Activated CD8-positive, alpha-beta T cell treated with anti-CD3 and anti-CD28 coated beads, Interleukin-2, amount 10 ng/mL, durations not matched to agents 7 days and 5 days (primary cell): ENCODE measurements at places on chromosomes 12 and 14.
A peak's percentile ranks its signal among the peaks of the same experiment; 100 is the strongest.

DNA sequence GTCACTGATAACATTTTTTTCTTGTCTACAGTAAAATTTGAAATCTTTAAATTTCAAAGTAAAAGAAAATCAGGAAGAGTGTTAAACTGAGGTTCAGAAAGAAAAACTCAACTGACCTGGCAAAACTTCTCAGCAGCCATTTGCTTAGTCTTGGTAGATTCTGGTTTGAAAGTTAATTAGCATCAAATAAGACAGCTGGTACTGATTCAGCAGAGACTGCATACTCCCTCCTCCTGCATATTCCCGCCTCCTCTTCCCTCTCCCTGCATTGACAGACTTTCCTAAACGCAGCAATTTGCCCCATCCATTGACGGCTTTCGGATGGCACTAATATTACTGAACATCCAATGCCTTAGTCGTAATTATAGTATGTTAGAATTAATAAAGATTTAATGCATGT lies 520.8 kb downstream of the FLRT2 start:
- no peaks in the 10 kb centered on the region for H3K27me3 ChIP-seq
- H3K36me3 ChIP-seq: no peaks in the 10 kb centered on the region
- H3K27ac ChIP-seq: no peak overlapping the region
- no peaks in the 10 kb centered on the region for H3K4me1 ChIP-seq

DNA sequence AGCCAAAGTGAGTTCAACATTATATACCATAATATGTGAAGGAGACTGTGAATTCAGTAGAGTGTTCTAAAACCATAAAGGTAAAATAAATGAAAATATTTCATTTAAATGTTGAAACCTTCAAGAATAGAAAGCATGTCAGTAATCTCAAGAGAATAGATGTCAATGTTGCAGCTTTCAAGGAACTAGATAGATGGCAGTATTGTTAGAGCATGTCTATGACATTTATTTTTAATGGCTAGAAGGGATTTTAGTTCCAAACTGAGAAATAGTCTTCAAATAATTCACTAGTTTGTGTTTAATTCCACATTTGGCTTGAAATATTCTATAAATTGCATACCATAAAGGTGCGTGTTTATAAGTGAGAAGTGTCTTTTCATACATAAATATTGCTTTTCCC lies 326.5 kb downstream of the FLRT2 start:
- peaks cover 2% of the 10 kb centered on the region for H3K27me3 ChIP-seq
- no peak overlapping the region for H3K27ac ChIP-seq
- no peak for DNase-seq
- H3K36me3 ChIP-seq: no peaks in the 10 kb centered on the region
- H3K4me1 ChIP-seq: no peaks in the 10 kb centered on the region

- peaks cover 29% of the 10 kb centered on the region for H3K4me1 ChIP-seq
- no peaks in the 10 kb centered on the region for H3K36me3 ChIP-seq
- peaks cover 5% of the 10 kb centered on the region for H3K27me3 ChIP-seq
- no peak for DNase-seq
- peak overlapping the region; percentile 75 for H3K4me3 ChIP-seq
Measured at GRCh38 chr12:51424094-51424661, 453 bp upstream of the SLC4A8 start.

DNA sequence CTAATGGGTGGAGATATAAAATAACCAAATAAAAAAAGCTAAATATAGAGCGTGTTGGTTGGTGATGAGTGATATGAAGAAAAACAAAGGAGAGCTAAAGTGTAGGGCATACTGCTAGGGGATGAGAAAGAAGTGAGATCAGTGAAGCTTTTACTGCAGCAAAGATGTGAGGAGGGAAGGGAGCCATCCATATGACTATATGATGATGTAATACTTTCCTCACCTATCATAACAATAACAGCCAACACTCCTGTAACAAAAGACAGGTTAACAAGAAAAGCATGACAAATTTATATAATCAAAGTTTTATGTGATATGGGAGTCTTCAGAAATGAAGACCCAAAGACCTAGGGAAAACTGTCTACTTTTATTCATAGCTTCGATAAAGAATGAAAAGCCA lies 57.4 kb upstream of the LRFN5 start:
- no peak overlapping the region for H3K4me3 ChIP-seq
- no peaks in the 10 kb centered on the region for H3K27me3 ChIP-seq
- no peak for DNase-seq
- H3K4me1 ChIP-seq: no peaks in the 10 kb centered on the region
- H3K36me3 ChIP-seq: no peaks in the 10 kb centered on the region

DNA sequence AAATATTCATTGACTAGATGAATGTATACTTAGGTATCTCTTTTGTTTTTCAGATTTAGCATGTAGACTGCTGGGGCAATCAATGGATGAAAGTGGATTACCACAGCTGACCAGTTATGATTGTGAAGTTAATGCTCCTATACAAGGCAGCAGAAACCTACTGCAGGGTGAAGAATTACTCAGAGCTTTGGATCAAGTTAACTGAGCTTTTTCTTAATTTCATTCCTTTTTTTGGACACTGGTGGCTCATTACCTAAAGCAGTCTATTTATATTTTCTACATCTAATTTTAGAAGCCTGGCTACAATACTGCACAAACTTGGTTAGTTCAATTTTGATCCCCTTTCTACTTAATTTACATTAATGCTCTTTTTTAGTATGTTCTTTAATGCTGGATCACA lies 15.3 kb upstream of the SNAPC1 start:
- no peak for DNase-seq
- H3K4me3 ChIP-seq: peak overlapping the region; percentile 7
- H3K36me3 ChIP-seq: peaks cover 63% of the 10 kb centered on the region
- H3K4me1 ChIP-seq: peaks cover 46% of the 10 kb centered on the region
- no peaks in the 10 kb centered on the region for H3K27me3 ChIP-seq

- no peak for DNase-seq
- no peaks in the 10 kb centered on the region for H3K27me3 ChIP-seq
- H3K36me3 ChIP-seq: peaks cover 31% of the 10 kb centered on the region
- H3K4me1 ChIP-seq: peaks cover 57% of the 10 kb centered on the region
- H3K27ac ChIP-seq: peak overlapping the region; percentile 99
Measured at GRCh38 chr14:35122696-35123387, 490 bp downstream of the PRORP start.

GRCh38 chr12:24425601-24425970 lies 476.1 kb upstream of the SOX5 start:
- peaks cover 8% of the 10 kb centered on the region for H3K4me1 ChIP-seq
- peaks cover 2% of the 10 kb centered on the region for H3K27me3 ChIP-seq
- no peak overlapping the region for H3K4me3 ChIP-seq
- no peaks in the 10 kb centered on the region for H3K36me3 ChIP-seq
- DNase-seq: no peak

- H3K27ac ChIP-seq: no peak overlapping the region
- no peak overlapping the region for H3K4me3 ChIP-seq
- H3K36me3 ChIP-seq: peaks cover 50% of the 10 kb centered on the region
- no peak for DNase-seq
- H3K4me1 ChIP-seq: peaks cover 17% of the 10 kb centered on the region
Measured at GRCh38 chr12:1716911-1717310, 26.0 kb downstream of the ADIPOR2 start.

GRCh38 chr12:130132831-130133511 lies 29.3 kb upstream of the FZD10 start:
- no peak for DNase-seq
- no peaks in the 10 kb centered on the region for H3K36me3 ChIP-seq
- no peak overlapping the region for H3K4me3 ChIP-seq
- H3K27ac ChIP-seq: no peak overlapping the region
- no peaks in the 10 kb centered on the region for H3K4me1 ChIP-seq
- H3K27me3 ChIP-seq: no peaks in the 10 kb centered on the region

DNA sequence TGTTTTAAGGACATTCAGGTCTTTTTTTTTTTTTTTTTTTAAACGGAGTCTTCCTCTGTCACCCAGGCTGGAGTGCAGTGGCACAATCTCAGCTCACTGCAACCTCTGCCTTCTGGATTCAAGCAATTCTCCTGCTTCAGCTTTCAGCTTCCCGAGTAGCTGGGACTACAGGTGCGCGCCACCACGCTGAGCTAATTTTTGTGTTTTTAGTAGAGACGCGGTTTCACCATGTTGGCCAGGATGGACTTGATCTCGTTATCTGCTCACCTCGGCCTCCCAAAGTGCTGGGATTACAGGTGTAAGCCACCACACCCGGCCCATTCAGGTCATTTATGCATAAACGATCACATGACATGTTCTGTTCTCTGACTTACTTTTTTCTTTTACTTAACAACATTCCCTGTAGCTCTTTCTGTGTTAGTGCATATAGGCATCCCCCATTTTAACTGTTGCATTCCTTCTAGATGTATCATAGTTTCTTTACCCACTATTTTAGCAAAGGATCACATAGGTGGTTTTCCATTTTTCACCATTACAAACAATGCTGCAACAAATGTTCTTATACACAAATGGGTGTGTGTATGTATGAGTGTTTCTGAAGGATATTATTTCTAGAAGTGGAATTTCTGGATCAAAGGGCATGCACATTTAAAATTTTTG lies 74.2 kb downstream of the ARF6 start:
- DNase-seq: no peak
- H3K36me3 ChIP-seq: peaks cover 4% of the 10 kb centered on the region
- no peak overlapping the region for H3K27ac ChIP-seq
- no peaks in the 10 kb centered on the region for H3K27me3 ChIP-seq
- H3K4me3 ChIP-seq: no peak overlapping the region

GRCh38 chr12:4215229-4216186 lies 58.1 kb upstream of the CCND2 start:
- H3K36me3 ChIP-seq: peaks cover 3% of the 10 kb centered on the region
- H3K27ac ChIP-seq: peak overlapping the region; percentile 90
- H3K4me1 ChIP-seq: peaks cover 42% of the 10 kb centered on the region
- H3K27me3 ChIP-seq: no peaks in the 10 kb centered on the region
- H3K4me3 ChIP-seq: peak overlapping the region; percentile 51

GRCh38 chr12:46491548-46491947 lies 119.0 kb upstream of the SLC38A2 start:
- no peaks in the 10 kb centered on the region for H3K27me3 ChIP-seq
- DNase-seq: no peak
- H3K4me3 ChIP-seq: no peak overlapping the region
- peaks cover 7% of the 10 kb centered on the region for H3K36me3 ChIP-seq
- H3K27ac ChIP-seq: no peak overlapping the region

GRCh38 chr12:51820526-51821439 lies 27.7 kb downstream of the FIGNL2 start:
- DNase-seq: peak; percentile 83
- peaks cover 4% of the 10 kb centered on the region for H3K27me3 ChIP-seq
- peaks cover 7% of the 10 kb centered on the region for H3K4me1 ChIP-seq
- H3K27ac ChIP-seq: no peak overlapping the region
- H3K4me3 ChIP-seq: peak overlapping the region; percentile 69

- H3K27me3 ChIP-seq: peaks cover 33% of the 10 kb centered on the region
- no peaks in the 10 kb centered on the region for H3K4me1 ChIP-seq
- no peak overlapping the region for H3K4me3 ChIP-seq
Measured at GRCh38 chr12:51661836-51662235, 70.8 kb downstream of the SCN8A start.

DNA sequence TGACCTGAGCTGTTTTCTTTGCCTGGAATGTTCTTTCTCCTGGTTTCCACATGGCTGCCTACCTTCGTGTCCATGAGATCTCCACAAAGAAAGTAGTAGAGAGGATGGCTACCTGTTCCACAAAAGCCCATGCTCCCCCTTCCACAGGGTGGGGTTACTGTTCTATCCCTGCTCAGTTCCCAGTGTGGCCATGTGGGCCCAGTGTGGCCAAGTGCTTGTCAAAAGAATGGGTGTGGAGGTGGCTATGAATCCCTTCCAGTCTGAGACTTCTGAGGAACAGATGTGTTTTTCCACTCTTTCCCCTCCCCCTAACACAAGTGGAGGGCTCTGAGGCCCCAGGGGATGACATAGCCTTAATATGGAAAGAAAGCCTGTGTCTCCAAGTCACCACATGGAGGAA lies 26.2 kb upstream of the HSP90B1 start:
- no peak overlapping the region for H3K4me3 ChIP-seq
- no peak overlapping the region for H3K27ac ChIP-seq
- no peak for DNase-seq
- H3K36me3 ChIP-seq: no peaks in the 10 kb centered on the region

DNA sequence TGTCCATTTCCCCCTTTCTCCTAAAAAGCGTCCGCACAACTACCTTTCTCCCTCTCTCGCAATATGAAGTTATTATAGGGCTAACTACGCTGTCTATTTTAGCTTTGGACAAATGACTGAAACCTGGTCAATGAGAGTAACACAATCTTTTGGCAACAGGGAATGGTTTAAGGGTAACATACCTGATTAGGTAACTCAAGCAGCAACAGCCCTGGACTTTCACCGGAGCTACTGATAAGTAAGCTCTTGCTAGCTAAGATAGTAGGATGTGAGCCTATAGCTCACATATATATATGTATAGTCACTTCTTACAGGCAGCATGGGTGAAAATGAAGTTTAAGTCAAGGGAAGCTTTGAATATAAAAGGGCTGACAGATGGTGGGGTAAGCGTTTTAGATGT lies 313.0 kb downstream of the CEP128 start:
- H3K27ac ChIP-seq: no peak overlapping the region
- no peak overlapping the region for H3K4me3 ChIP-seq
- H3K36me3 ChIP-seq: no peaks in the 10 kb centered on the region
- H3K4me1 ChIP-seq: no peaks in the 10 kb centered on the region
- H3K27me3 ChIP-seq: no peaks in the 10 kb centered on the region

GRCh38 chr12:83763425-83763824 lies 1076.7 kb downstream of the TMTC2 start:
- H3K36me3 ChIP-seq: no peaks in the 10 kb centered on the region
- H3K4me1 ChIP-seq: no peaks in the 10 kb centered on the region
- no peak for DNase-seq
- H3K4me3 ChIP-seq: no peak overlapping the region
- no peak overlapping the region for H3K27ac ChIP-seq

DNA sequence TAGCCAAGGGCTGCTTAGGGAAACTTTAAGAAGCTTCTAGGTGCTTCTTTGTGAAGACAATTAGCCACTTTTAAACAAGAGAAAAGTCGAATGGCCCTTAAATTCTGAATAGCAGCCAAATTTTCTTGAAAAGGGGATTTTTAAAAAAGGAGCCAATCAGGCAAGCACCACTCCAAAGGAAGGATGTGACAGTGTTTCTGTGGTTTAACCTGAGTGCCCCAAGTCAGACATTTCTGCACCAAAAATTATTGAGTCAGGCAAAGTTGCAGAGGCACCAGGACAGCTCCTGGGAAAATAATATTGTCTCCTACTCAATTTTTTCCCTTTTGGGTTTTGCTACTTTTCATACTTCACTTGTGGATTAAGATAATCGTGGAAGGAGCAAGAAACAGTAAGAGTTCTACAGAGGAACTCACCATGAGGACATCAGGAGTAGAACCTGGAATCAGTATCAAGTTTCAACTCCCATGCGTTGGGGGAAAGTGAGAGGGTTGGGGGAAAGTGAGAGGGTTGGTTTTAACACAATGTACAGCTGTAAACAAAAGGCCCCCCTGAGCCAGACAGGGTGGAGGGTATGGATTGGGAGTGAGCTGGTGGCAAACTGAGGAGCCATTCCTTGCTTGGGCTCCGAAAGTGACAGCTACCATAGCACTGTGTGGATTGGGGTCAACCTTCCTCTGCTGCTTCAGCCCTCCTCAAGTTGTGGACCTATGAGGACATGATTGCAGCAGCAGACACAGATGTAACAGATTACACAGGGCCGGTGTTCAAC lies 90.8 kb downstream of the SLC38A1 start:
- H3K36me3 ChIP-seq: peaks cover 17% of the 10 kb centered on the region
- H3K4me3 ChIP-seq: no peak overlapping the region
- no peaks in the 10 kb centered on the region for H3K27me3 ChIP-seq
- DNase-seq: no peak
